AG20443 (cell line): ENCODE measurements at places on chromosomes 3 and 15.

DNA sequence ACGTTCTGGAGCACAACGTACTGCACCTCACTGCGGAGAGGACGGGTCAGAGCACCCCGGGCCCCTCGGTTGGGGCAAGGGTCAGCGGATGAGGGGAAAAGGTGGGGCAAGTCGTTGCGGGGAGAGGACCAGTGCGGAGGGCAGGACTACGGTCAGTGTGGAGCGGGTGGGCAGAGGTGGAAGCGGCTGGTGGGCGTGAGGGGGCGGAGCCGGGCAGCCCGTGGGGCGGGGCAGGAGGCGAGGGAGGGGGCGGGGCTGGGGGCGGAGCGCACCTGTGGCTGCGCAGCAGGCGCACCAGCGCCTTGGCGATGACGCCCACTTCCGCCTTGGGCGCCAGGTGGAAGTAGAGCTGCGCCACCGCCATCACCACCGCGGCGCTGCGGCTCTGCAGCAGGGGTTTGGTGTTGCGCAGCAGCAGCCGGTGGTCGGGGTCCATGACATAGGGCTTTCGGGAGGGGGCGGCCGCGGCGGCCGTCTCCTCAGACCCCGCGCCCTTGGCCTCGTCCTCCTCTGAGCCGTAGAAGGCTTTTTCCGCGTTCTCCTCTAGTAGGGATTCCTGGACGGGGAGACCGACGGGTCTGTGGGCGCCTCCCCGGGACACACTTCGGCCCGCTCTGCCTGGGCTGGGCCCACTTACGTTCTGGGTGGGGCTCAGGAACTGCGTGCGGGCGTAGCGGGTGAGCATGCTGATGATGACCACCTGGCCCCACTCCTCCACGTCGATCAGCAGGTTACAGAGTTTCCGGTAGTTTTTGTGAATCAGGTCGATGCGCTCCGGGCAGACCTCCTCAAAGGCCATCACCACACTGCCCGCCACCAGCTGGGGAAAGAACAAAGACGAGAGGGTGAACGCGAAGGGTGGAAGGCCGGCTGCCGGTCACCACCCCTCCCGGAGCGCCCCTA, 29.2 kb downstream of the AP3B2 start:
- DNase-seq = no peak

DNA sequence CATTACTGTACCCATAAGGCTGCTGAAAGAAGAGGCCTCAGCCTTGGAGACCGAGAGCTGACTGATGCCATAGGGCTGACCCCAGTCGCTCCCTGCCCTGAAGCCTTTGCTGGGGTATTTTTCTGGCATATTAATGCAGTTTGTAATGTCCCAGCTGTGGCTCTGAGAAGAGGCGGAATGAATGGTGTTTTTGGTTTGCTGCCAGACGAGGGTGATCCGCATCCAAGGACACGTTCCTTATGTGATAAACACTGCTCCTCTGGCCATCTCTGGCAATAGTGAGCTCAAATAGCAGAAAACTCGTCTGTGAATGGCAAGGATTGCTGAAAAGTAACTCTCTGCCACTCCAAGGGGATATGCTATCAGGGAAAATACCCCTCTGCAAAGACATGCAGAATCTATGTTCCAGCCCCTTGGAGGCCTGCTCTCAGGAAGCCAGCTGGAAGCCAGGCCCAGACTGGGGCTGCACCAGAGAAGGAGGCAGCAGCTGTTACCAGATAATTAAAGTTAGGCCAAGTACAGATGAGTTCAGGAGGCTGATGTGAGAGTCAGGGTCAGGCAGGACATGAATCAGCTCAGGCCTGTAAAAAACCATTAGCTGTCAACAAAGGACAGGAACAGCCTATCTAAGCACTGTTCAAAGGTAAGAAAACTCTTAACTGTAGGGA, 28.9 kb upstream of the KLHL6 start:
- peak; percentile 50 for DNase-seq

- peak; percentile 47 for DNase-seq
These were observed 1.7 kb downstream of the LRRC2 start for GRCh38 chr3:46564190-46565021.

- no peak for DNase-seq
These were observed 1.4 kb downstream of the NDUFB4 start for GRCh38 chr3:120597445-120598049.

DNA sequence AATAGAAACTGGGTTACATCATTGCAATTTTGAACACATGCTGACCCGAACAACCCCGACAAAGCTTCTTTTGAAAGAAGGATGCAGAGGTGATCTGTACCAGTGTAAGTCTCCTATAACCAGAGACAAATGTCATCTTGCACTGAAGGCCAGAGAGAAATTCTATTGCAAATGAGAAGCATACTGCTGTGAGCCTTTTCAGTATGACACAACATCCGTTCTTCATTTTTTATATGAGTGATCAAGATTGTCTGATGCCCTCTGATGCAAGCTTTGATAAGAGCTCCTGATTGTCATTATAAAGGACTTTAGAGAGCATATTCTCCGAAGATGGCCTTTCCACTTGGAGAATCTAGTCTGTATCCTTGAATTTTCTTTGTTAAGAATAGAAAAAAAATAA, 36.9 kb downstream of the PCOLCE2 start:
- DNase-seq = no peak

DNA sequence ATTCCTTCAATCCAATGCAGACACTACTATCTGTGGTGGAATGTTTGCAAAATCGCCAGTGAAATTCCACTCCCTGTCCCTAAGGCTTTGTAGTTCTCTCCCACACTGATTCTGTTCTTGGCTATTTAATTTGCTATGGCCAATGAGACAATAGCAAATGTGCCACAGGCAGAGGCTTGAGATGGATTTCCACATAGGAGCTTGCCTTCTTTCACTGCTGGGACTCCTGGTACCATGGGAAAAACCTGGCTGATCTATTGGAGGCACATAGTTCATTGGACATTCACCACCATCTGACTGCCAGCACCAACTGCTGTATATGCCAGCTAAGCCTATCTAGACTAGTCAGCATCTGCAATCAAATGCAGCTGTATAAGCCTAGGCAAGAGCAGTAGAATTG, 103.8 kb downstream of the NR1D2 start:
- peak; percentile 47 for DNase-seq

DNA sequence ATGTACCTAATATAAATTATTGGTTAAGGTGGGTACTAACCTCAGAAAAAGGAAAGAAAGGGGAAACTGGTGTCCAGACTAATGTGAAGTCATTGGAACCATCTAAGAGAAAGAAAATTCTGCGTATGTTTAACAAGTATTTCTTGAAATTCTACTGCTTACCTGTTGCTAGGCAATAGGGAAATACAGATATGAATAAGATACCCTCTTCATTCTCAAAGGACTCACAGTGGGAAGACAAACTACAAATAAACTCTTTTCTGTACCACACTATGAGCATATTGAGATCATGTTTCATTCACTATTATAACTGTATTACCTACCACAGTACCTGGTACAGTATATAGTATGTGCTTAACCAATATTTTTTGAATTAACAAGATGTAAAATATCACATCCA, 140.5 kb upstream of the MLF1 start:
- DNase-seq = no peak

GRCh38 chr15:82132742-82133141, 86.9 kb upstream of the MEX3B start:
- peak; percentile 82 for DNase-seq

DNA sequence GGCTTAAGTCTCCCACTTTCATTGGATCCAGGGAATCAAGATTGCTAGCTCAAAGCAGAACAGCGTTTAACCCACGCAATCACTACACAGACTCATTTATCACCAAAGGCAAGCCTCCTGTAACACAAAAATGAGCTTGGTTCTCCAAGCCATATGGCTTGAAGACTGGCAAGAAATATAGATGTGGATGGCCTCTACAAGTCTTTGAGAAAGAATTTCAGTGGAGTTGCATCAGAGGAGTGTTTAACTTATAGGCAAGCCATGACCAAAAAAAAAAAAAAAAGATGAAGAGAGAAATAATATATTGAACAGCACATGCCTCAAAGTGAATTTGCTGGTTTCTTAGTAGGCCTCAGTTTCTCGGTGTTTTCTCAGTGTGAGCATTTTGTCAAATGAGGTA, 27.3 kb downstream of the PDZRN3 start:
- no peak for DNase-seq

- DNase-seq = no peak
These were observed 22.5 kb downstream of the TMEM202 start for GRCh38 chr15:72420576-72420975.

DNA sequence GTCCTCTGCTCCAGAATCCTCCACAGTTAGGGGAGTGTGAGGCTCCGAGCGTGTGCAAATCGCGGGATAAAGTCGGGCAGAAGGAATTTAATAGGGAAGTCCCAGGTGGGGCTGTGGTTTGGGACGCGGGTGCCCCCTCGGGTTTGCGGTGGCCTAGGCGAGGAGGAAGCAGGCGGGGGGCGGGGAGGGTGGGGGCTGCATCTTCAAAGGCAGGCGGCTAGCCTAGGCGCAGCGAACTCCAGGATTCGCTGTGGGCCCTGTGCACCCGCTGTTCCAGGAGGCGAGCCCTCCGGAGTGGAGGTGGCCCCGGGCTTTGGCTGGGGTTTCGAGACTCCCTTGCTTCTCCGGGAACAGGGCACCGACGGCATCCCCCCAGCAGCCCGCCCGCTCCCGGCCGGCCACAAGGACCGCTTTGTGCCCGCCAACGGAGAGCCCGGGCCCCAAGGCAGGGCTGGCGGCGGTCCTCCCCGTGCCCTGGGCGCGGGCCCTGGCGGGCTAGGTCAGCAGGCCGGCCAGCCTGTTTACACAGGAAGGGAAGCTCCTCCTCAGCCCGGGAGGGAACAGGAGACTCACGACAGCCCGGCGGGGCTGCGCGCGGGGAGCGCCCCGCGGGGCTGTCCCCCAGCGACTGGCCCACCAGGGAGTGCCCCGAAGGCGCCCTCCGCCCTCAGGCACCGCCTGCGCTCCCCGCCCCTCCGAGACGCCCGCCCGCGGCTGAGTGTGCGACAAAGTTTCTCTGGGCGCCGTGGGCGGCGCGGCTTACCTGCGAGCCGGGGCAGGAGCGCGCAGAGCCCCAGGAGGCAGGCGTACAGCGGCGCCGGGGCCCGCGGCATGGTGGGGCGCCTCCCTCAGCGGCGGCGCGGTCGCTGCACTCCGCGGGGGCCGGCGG, 753 bp downstream of the ITGB5 start:
- DNase-seq = peak; percentile 69

- DNase-seq = no peak
These were observed 242.0 kb upstream of the MRPL3 start for GRCh38 chr3:131744765-131745164.

DNA sequence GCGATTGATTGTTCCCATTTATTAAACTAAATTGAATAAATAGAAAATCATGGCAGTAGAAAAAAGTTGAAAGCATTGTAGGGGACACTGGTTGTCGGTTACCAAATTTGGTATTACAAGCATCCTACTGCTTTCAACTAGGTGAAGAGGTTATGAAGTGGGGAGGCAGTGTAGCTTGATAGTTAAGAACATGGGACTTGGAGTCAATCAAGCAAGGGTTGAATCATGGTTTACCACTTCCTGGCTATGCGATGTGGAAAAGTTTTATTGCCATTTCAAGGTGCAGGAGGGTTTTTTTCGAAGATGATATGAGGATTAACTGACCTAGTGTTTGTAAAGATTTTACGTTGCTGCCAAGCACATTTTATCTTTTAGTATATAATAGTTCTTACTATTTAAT, 318.2 kb upstream of the KCNH8 start:
- no peak for DNase-seq

- no peak for DNase-seq
These were observed 83.5 kb downstream of the TNFAIP8L3 start for GRCh38 chr15:51011212-51011611.

- DNase-seq = no peak
These were observed 65.7 kb downstream of the SHQ1 start for GRCh38 chr3:72782521-72782920.

- no peak for DNase-seq
These were observed 1.1 kb upstream of the C15orf62 start for GRCh38 chr15:40768521-40769273.

- DNase-seq = peak; percentile 58
These were observed 43.4 kb downstream of the FBXO22 start for GRCh38 chr15:75947092-75947491.

- DNase-seq = peak; percentile 29
These were observed 562.8 kb downstream of the NAALADL2 start for GRCh38 chr3:175421902-175422301.

DNA sequence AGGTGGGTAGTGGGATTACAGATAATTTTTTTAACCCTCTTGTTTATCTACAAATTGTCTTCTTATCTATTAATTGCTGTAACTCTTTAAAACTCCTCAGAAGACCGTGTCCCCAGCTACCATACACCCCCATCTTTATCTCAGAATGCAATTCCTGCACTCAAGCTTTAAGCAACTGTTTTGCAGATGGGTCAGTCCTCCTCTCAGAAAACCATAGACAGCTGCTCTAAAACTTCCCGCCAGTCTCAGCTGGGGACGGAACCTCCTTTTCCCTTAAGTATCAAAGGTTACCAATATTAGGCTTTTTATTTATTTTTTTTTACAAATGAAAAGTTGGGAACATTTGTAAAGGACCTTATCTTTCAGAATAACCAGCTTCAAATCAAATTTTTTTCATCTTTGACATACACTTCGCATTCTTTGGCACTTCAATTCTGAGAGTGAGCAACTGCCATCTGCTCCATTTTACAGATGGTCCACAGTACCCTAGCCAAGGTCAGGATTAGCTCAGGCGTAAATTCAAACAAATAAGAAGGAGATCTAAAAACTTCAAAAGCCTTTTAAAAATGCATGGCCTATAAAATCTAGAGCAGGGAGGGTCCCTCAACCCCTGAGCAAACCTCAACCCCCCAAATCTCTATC, 1.3 kb downstream of the GATM start:
- DNase-seq = no peak

- DNase-seq = no peak
These were observed 59.5 kb upstream of the DPPA4 start for GRCh38 chr3:109396806-109397205.

GRCh38 chr3:4664412-4664811, 171.3 kb downstream of the ITPR1 start:
- DNase-seq = no peak

DNA sequence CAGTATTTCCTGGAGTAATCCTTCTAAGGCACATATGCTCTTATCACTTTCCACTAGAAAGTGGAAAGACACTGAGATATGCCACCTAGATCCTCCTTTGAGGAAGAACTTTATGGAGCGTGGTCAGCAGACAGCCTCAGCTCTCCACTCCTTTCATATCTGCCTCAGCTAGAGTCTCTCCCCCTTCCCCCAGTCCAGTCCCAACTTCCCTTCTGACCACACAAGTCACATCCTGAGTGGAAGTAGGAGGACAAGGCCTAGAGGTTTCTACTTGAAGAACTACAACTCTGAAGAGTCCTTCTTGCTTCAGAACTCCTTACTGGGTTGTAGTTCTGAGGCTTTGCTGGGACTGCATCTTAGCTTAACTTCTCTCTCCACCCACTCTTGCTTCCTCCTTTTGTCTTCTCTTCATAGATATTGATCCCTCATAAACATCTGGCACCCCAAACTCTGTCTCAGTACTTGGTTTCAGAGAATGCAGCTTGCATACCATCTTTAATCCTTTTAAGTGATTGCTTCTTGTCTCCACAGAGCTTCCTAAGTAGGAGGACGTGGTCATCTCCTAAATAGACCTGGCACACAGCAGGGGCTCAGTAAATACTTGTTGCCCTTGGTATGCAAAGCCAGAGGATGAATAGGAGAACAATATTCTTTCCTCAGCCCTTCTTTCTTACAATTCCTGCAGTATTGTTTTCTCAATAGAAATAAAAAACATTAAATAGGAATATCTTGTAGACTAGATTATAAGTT, 109.6 kb downstream of the OXSM start:
- DNase-seq = no peak
